ENCODE measurements at places on chromosomes 13 and 19.

- DNase-seq = no peak
Observed at GRCh38 chr13:51538591-51539179, 45.6 kb upstream of the WDFY2 start.

- no peak for DNase-seq
Observed at GRCh38 chr19:28908941-28909340, 304.0 kb downstream of the UQCRFS1 start.

- DNase-seq = no peak
Observed at GRCh38 chr13:83086088-83086487, 796.2 kb downstream of the SLITRK1 start.

DNA sequence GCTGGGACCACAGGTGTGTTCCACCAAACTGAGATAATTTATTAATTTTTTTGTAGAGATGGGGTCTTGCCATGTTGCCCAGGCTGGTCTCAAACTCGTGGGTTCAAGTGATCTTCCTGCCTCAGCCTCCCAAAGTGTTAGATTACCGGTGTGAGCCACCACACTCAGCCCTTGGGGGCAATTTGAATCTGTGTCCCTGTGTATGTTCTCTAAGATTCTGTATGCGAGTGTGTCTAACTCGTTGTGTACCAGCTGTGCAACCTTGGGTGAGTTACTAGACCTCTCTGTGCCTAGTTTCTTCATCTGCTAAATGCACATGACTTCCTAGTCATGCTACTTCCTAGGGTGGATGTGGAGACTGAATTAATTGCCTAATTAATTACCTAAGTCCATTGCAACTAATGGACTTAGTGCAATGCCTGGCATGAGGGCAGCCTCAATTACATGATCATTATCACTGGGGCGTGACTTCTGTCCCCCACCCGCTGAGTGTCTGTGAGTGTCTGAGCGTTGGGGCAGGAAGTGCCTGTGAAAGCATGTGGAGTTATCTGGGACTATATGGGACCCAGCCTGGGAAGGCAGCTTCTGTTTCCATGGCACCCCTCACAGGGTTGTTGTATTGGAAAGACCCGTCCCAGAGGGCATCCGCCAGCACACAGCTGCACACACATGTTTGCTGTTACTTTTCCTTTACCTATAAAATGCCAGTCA lies 1.8 kb upstream of the NCCRP1 start:
- DNase-seq = no peak

DNA sequence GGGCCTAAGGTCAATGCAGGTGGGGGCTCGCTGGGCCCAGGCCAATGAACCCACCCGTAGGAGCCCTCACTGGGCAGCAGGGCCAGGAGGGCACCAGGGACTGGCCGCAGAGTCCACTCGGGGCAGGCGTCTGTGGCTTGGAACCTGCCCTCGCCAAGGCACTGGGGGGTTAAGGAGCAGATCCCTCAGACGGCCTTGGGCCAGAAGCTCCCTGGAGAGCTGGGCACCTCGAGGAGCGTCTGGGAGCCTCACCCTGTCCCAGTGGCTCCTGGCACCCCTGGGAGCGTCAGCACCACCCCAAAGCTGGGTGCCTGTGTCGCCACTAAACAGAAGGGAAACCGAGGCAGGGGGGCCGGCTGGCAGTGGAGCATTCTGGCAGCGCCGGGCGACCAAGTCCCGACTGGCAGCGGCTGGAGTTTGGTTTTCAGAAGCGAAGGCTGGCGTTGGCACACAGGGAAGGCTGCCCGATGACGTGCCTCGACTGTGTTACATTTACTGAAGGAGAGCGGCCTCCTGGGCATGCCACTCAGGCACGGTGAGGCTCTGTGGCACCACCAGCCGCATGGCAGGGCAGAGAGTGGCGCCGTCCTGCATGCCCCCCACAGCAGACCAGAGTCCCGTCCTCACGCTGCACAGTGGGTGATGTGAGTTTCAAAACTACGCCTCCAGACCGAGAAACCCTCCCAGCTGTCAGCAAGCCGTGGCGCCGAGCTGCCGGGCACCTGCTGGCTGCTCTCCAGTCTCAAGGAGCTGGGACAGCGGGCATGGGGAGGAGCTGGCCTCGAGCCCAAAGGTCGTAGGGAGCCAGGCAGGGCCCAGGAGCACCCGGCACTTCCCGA lies 9.2 kb upstream of the MEX3D start:
- no peak for DNase-seq

GRCh38 chr13:100356889-100357288 lies 231.7 kb downstream of the GGACT start:
- no peak for DNase-seq

DNA sequence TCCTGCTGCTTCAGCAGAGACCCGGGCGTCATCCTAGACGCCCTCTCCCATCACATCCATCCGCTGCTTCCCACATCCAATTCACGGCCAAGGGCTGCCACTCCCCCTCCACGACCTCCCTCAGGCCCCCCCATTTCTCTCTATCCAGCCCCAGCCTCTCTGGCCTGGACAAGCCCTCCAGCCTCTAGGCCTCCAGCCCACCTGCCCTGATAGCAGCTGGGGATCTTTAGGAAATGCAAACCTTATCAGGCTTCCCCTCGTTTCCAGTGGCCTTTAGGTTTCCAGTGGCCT lies 51.6 kb downstream of the PEPD start:
- DNase-seq = no peak

DNA sequence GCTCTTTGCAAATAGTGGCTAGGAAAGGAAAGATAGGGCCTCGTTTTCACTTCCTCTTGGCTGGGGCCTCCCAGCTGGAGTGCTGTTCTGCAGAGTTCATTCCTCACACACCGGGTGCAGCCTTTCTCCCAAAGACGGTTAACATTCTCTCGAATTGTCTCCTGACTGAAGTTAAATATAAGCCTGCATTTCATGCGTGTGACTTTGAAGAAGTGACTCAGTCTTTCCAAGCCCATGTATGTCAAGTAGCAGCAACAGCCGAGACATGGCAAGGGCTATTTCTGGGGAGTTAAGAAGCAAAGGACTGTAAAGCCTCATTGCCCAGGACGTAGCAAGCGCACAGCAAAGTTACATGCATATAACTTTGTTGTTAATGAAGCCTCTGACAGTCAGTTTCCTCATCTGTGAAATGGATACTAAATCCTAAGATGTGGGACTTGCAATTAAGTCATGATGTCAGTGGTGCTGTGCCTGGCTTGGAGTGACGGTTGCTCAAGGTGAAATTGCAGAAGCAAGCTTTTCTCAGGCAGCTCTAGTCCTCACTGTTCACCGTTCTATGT lies 502.4 kb downstream of the MYO16 start:
- no peak for DNase-seq

- no peak for DNase-seq
Observed at GRCh38 chr13:41494202-41494601, 36.9 kb downstream of the RGCC start.

DNA sequence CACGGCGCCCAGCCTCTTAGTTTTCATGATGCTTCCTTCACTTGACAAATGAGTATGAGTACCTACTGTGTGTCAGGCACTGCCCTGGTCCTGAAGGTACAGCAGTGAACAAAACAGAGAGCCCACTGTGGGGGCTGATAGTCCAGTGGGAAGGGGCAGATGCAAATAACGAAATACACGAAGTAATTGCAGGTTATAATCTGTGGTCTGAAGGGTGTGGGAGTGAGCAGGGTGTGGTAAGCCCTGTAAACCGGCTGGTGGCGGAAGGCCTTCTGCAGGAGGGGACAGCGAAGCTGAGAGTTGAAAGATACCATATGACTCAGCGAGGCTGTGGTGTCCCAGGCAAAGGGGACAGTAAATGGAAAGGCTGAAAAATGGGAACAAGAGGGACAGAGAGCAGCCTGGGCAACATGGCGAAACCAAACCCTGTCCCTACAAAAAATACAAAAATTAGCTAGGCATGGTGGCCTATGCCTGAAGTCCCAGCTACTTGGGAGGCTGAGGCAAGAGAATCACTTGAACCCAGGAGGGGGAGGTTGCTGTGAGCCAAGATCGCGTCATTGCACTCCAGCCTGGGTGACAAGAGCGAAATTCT lies 60.5 kb downstream of the MAP4K1 start:
- DNase-seq = no peak

GRCh38 chr13:74246487-74246886 lies 112.3 kb upstream of the KLF12 start:
- DNase-seq = no peak

GRCh38 chr13:23505007-23505406 lies 65.2 kb upstream of the TNFRSF19 start:
- DNase-seq = no peak

- peak; percentile 64 for DNase-seq
Observed at GRCh38 chr13:80132741-80133601, 208.0 kb downstream of the SPRY2 start.
